ENCODE measurements at places on chromosomes 7 and 10.

GRCh38 chr7:134589491-134589941, 40.6 kb downstream of the AKR1B15 start:
- no peak for DNase-seq

- no peak for DNase-seq
Observed at GRCh38 chr10:125050383-125050782, 108.5 kb downstream of the ZRANB1 start.

- no peak for DNase-seq
Observed at GRCh38 chr10:70761727-70762350, 23.3 kb downstream of the TBATA start.

- DNase-seq: no peak
Observed at GRCh38 chr7:66928388-66928787, 7.4 kb downstream of the TMEM248 start.

GRCh38 chr10:86300931-86301830, 65.4 kb downstream of the GRID1 start:
- no peak for DNase-seq

DNA sequence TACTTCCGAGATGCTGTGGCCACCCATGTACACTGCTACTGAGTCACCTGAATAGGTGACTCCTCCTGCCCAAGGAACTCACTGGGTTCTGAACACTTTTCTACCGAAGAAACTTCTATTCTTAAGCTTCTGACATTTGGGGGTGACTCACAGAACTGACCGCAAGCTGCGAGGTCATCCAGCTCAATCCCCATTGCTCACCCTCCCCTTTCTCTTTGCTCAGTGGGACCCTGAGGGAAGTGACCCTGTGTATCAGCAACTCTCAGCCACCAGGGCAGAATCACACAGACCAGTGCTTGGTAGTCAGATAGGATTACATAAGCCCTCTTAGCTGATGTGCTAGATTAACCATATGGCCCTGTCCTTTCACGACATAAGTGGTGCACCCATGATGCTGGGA, 46.3 kb downstream of the INSYN2A start:
- DNase-seq: no peak

DNA sequence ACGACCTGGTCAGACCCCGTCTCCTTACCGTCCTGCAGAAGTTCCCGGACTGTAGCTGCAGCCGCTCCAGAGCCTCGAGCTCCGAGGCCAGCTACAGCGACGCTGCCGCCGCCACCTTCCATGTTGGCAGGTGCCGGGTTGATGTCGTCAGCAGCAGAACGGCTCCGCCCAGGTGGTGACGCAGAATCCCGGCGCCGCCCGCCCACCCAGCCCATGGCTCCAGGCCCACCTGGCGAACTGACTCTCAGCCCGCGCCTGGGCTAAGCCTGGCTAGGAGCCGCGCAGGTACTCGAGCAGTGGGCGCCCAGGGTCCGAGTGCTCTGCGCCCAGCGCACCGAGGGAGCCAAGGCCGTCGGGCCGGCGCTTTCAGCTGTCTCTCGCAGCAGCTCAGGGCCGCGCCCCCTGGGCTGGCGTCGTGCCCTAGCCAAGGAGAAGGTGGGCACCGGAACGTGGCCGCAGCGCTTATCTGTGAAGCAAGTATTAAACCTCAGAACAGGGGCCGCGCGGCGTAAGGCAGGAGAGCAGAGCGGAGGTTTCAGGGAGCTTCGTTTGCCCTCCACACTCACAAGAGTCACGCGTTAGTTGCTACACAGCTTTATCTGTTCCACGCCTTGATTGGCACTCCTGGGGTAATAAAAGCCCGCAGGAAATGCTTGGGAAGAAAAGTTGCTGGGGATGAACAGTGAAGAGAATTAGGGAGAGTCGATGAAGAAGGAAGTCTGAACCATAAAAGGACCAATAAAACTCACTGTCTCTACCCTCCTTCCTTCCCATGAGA, at the start of the genes COG5 and DUS4L:
Gene COG5 (minus strand): TSS at position 146 of the 778 bp plus-strand sequence. CDS start 24 bp downstream, at position 122.
Gene DUS4L (plus strand): TSS at position 197 of the 778 bp plus-strand sequence. CDS start 3,100 bp downstream, outside the sequence.
- DNase-seq: peak; percentile 70

All from activated T-helper 1 cell treated with anti-CD3 and anti-CD28 coated beads, Interleukin-2, amount 50 U/mL, for 16 hours (primary cell).